HCEC 1CT (cell line): ENCODE measurements at places on chromosomes 12 and 14.
A peak's percentile ranks its signal among the peaks of the same experiment; 100 is the strongest.

DNA sequence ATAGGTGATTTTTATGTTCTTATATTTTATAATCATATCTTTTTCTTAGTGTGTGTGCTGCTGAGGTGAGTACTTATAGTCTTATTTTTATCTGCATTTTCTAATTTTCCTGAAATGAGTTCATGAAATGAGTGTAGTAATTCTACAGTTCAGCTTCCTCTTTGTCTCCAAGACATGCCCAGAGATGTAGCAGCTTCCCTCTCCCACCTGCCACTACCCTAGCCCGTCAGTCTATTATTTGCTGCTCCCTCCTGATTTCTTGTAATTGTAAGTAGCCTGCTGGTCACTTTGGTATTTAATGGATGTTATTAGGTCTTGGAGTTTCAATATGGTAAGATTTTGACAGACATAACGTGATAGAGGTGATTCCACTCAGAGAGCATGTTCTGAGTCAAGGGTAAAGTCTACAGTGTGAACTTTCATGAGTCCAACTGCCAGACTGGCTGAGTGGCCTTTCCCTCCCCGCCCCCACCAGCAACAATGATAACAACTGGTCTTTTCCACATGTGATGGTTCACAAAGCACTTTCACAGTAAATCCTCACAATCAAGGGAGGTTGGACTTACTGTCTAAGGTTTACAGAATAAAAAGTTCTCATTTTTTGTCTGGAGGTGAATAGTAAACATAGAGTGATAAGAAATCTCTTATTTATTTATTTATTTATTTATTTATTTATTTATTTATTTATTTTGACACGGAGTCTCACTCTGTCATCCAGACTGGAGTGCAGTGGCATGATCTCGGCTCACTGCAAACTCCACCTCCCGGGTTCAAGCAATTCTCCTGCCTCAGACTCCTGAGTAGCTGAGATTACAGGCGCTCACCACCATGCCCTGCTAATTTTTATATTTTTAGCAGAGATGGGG lies 4.2 kb upstream of the RIPK3 start:
- no peak for DNase-seq

DNA sequence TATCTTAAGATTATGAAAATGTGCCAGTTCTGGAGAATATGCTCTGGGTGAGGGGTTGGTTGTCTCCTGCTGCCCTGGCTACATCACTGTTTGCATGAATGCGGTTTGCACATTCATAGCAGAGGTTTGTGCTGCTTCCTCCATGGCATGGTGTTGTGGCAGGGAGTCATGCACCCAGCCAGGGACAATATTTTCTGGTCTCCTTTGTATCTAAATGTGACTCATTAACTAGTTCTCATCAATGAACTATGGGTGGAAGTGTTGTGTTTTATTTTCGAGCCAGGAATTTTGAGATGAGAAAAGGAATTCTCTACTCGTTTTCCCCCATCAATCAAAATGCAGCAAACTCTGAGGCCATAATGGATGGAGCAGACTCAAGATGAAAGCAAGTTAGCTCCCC lies 527.3 kb downstream of the SNAPC1 start:
- DNase-seq, result peak; percentile 66

DNA sequence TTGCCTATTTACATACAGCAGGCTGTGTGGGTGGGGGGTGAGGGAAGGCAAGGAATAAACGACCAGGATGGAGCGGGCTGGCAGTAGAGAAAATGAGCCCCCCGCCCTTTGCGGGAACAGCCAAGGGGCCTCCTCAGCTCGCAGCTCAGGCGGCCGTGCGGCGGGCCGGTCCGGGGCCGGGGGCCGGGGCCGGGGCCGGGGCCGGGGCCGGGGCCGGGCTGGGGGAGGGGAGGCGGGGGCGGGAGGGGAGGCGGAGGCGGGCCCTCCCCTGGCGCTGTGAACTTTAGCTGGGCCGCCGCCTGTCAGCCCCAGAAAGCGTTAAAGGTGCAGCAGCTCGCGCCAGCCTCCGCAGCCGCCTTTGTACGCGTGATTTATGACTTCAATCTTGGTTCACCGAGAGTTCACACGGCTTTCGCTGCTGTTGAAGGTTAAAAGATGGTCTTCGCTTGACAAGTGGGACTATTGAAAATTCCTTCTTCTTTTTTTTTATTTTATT lies 28.8 kb downstream of the HOXC4 start:
- DNase-seq, result no peak

GRCh38 chr14:50823762-50824636 lies 7.0 kb downstream of the NIN start:
- DNase-seq, result no peak

DNA sequence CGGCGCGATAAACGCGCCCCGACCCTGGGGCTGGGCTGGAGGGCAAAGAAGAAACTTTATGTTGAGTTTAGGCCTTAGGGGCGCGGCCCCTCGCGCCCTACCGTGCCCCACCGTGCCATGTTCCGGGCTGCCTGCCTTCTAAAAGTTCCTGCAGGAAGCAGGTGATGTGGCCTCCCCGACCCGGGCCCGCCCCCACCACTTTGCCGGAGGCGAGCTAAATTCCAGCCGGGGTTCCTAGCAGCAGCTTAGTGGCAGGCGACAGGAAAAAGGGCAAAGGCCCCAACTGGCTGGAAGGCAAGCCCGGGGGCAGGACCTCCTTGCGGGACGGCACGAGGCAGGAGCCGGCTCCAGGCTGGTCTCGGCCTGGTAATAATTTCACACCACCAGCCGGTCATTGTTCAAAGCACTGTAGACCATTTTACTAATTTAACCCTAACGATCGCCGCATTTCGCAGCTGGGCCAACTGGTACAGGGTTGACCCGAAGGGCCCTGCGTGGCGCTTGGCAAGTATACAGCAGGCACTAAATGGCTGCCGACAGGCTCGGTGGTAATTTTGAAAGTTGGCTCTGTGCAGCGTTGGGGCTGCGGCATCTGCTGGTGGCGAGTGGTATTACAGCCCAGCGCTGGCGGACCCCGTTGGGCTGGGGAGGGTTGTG lies 895 bp upstream of the CCDC88C start:
- DNase-seq, result no peak

GRCh38 chr12:15772405-15773018 lies 16.7 kb downstream of the EPS8 start:
- peak; percentile 64 for DNase-seq

DNA sequence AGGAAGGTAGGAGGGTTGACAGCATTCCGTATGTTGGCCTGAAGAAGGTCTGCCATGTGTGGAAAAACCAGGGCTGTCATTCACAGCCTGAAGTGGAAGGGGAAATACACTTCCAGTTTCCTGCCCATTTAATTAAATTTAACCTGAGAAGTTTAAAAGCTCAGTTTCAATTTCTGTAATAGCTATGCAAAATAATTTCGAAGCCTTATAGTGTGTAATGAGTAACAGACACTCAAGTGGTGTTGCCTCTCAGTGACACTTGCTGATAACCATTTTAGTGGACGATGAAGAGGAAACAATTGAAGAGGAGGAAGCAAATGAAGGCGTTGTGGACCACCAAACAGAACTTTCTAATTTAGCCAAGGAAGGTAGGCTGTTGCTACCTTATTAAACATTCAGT lies 44.8 kb downstream of the EP400 start:
- no peak for DNase-seq

DNA sequence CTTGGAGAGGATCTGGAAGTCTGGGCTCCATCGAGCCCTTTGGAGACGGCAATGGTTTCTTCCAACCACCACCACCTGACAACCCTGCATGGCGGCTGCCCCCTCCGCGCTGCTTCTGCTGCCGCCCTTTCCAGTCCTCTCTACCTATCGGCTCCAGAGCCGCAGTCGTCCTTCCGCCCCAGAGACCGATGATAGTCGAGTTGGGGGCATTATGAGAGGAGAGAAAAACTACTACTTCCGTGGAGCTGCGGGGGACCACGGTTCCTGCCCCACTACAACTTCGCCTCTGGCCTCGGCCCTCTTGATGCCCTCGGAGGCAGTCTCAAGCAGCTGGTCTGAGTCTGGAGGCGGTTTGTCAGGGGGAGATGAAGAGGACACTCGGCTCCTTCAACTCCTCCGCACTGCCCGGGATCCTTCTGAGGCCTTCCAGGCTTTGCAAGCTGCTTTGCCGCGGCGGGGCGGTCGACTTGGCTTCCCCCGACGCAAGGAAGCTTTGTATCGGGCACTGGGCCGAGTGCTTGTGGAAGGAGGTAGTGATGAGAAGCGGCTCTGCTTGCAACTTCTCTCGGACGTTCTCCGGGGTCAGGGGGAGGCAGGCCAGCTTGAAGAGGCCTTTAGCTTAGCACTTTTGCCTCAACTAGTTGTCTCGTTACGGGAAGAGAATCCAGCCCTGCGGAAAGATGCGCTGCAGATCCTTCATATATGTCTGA lies 499 bp downstream of the TOGARAM1 start:
- peak; percentile 50 for DNase-seq

DNA sequence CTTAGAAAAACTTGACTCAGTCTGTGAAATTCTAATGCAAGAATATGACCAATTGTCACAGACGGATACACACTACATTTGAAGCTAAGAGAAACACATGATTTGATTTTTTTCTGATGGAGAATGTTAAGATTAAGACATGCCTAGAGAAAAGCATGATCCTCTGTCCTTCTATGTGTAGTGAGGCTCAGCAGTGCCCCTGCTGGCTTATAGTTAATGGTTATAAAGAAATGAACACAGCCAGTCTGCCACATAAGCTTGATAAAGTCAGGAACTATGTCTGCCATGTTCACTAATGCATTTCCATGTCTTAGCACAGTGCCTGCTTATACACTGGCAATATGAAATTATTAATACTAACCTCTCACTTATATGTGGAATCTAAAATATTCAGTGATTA lies 168.1 kb upstream of the DAAM1 start:
- DNase-seq, result peak; percentile 34

DNA sequence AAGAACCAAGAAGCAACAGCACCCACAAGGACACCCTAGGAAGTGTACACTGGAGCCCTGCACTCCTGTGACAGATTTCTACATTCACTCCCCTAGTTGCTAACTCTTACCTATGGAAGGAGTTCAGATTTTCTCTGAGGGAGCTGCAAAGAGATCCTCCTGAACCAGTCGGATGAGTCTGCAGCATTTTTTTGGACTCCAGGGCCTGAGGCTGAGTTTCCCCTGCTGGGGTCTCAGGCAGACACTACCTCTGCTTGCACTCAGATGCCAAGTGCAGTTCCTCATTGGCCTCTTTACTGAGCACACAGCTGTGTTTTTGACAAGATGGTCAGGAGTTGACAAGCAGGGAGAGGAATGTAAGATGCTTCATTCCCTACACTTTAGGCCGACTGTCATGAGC lies 153.2 kb upstream of the RBM19 start:
- DNase-seq, result no peak

- no peak for DNase-seq
Measured at GRCh38 chr14:85129921-85130320, 400.0 kb upstream of the FLRT2 start.

DNA sequence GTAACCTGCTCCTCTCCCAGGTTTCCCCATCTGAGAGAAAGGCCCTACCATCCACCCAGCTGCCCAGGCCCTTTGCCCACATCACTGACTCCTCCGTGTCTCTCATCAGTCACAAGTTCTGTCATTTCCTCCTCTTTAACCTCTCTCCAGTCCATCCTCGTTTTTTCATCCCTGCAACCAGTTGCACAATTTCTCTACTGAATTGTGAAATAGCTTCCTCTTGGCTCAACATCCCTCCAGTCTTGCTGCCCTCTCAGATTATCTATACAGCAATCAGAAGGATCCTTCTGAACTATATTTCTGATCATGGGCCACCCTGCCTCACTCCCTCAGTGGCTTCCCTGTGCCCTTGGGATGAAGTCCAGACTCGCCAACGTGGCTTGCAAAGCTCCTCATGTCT lies 6.8 kb downstream of the FAM161B start:
- peak; percentile 80 for DNase-seq

DNA sequence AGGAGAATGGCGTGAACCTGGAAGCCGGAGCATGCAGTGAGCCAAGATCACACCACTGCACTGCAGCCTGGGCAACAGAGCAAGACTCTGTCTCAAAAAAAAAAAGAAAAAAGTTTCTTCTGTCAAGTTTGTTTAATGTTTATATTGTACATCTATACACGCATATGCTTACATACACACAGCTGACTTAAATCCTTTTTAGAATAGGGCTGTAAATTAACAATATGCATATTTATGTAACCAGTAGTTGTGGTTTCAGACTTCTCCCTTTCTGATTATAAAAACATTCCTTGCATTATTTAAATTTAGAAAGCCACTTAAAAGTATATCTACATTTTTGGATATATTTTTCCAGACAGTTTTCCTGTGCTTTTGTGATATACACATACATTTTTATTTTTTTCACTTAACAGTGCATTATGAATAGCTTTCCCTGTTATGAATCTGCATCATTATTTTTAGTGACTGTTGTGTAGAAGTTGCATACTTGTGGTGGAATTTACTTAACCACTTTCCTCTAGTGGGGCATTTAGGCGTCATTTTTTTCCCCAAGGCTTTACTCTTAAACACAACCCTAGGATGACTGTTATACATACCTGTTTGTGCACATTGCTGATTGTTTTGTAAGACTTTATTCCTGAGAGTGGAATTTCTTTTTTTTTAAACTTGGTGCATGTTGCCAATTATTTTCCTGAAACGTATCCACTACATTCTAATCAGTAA lies 29.4 kb downstream of the POLR3B start:
- no peak for DNase-seq

GRCh38 chr12:8662593-8662992 lies at the start of gene MFAP5:
MFAP5 (minus strand) TSS chr12:8662826; CDS start chr12:8662104, 722 bp downstream.
- DNase-seq, result peak; percentile 42
